ENCODE measurements at places on chromosomes 3 and 15. TPM values are rescaled to one million over a fixed set of nuclear protein-coding genes. Genes with fewer than 3 reads are reported as not detected.

DNAJC17 gene
- polyA plus RNA-seq, result 51.3 TPM

LRRIQ4 gene
- not detected for polyA plus RNA-seq

CATSPER2 gene
- 2.9 TPM for polyA plus RNA-seq

SIN3A gene
- polyA plus RNA-seq, result 6.6 TPM

SEC62 gene
- polyA plus RNA-seq, result 48.9 TPM

PROS1 gene
- 1.4 TPM for polyA plus RNA-seq

PIERCE2 gene
- 1.4 TPM for polyA plus RNA-seq

ADAMTS9 gene
- 0.11 TPM for polyA plus RNA-seq

SLC22A13 gene
- not detected for polyA plus RNA-seq

TRNT1 gene
- 9.0 TPM for polyA plus RNA-seq

ST3GAL6 gene
- 0.99 TPM for polyA plus RNA-seq

NCBP2 gene
- 48.6 TPM for polyA plus RNA-seq

RPL14 gene
- polyA plus RNA-seq, result 1,179 TPM

C2CD4B gene
- not detected for polyA plus RNA-seq

Measured in foreskin keratinocyte (primary cell).